ENCODE measurements at places on chromosomes 7 and 10. TPM values are rescaled to one million over a fixed set of nuclear protein-coding genes. Genes with fewer than 3 reads are reported as not detected.

CAV2 gene
- total RNA-seq = not detected

ZNF438 gene
- 2.7 TPM for total RNA-seq

PDAP1 gene
- 207 TPM for total RNA-seq

INPP5F gene
- 22.7 TPM for total RNA-seq

TAS2R41 gene
- total RNA-seq = not detected

CDHR3 gene
- total RNA-seq = 0.23 TPM

GPR26 gene
- not detected for total RNA-seq

PWWP2B gene
- 3.8 TPM for total RNA-seq

MARCHF5 gene
- total RNA-seq = 30.4 TPM

SH2D4B gene
- total RNA-seq = 0.11 TPM

LIPJ gene
- not detected for total RNA-seq

CSGALNACT2 gene
- 17.4 TPM for total RNA-seq

CABCOCO1 gene
- total RNA-seq = not detected

HOXA9 gene
- not detected for total RNA-seq

GHITM gene
- 229 TPM for total RNA-seq

REPIN1 gene
- 60.7 TPM for total RNA-seq

BNIP3 gene
- 120 TPM for total RNA-seq

LDB3 gene
- 0.04 TPM for total RNA-seq

ELFN1 gene
- 0.27 TPM for total RNA-seq

ZNF804B gene
- not detected for total RNA-seq

HTR5A gene
- not detected for total RNA-seq

DNAJC2 gene
- 56.5 TPM for total RNA-seq

ADCY1 gene
- total RNA-seq = 0.25 TPM

ASAH2 gene
- total RNA-seq = 4.8 TPM

PDK4 gene
- not detected for total RNA-seq

NME8 gene
- not detected for total RNA-seq

HPSE2 gene
- not detected for total RNA-seq

PTPRN2 gene
- total RNA-seq = 0.36 TPM

RAPGEF5 gene
- total RNA-seq = 0.80 TPM

GBX1 gene
- total RNA-seq = not detected

VSTM2A gene
- not detected for total RNA-seq

UCMA gene
- total RNA-seq = not detected

TFPI2 gene
- total RNA-seq = not detected

NPFFR1 gene
- total RNA-seq = not detected

Measured in activated CD8-positive, alpha-beta memory T cell treated with anti-CD3 and anti-CD28 coated beads for 36 hours (primary cell).